NCI-H1092 (cell line): ENCODE measurements at places on chromosomes 5 and 9.

GRCh38 chr9:134364391-134365114, 38.3 kb downstream of the RXRA start:
- no peak for DNase-seq

DNA sequence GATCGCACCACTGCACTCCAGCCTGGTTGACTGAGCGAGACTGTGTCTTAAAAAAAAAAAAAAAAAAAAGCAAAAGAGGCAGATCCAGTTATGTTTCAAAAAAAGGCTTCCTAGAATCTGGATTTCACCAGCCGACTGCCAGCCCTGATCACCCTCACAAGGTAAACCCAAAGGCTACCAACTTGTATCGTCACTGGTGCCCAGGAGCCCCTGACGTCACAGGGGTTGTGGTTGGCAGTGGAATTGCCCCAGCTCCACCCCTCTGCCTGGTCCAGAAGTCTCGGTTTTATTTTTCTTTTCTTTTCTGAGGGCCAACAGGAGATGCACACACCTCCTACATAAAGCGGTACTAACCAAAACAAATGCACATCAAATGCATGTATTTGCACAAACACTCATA, 6.0 kb upstream of the LMX1B start:
- DNase-seq = no peak

GRCh38 chr5:172683645-172684471, 42.8 kb downstream of the NEURL1B start:
- DNase-seq = no peak

DNA sequence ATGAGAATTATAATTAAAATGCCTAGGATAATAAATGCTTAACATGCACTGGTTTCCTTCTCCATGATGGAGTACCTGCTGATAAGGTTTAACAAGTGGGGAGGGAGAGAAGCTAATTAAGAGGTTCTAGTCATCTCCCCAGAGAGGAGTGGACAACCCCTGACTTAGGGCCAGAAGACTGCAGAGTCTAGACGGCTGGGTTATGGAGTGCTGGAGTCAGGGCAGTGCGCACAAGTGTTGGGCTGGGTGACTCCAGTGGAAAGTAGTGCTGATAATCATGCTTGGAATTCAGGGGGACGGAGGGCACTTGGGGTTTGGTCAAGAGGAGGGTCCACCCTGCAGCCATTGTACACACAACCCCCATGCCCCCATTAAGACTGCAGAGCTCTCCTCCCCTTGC, 32.8 kb upstream of the TGFBI start:
- DNase-seq = no peak

GRCh38 chr9:133169102-133169501, 5.4 kb upstream of the GBGT1 start:
- no peak for DNase-seq

DNA sequence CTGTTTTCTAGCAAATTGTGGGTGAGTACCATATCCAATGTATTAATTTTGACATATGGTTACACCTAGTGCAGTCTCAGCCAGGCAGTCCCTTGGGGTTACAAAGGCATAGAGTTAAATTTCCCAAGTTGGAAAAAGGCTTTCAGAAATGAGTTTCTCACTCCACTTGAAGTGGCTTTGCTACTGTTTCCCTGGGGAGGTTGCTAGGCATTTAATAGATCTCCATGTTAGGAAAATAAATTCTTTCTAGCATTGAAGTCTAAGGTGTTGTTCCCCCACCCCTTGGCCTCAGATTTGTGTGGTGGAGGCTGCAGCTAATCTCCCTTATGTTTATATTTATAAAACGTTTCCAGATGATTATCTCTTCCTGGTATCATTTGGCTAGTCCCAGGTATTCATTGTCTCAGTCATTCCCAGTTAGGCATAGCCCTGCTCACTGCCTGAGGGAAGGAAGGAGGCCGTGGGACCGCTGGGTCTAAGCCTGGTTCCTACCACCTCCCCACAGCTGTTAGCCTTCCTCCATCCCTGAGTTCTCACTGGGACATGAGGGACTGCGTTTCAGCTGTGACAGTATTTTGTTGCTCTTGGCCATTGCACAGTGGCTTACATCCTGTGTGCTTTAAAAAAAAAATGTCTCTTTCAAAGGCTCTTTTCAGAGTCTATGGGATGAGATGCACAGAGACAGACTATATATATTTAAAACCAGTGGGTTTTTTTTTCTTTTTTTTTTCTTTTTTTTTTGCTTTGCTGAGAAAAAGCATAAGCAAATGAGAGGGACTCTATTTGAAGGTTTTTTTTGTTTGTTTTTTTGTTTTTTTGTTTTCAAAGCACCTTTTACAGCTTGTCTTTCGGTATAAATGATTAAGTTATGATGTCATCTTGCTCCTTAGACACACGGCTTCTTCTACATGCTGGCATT, 121.5 kb downstream of the MAST4 start:
- no peak for DNase-seq

DNA sequence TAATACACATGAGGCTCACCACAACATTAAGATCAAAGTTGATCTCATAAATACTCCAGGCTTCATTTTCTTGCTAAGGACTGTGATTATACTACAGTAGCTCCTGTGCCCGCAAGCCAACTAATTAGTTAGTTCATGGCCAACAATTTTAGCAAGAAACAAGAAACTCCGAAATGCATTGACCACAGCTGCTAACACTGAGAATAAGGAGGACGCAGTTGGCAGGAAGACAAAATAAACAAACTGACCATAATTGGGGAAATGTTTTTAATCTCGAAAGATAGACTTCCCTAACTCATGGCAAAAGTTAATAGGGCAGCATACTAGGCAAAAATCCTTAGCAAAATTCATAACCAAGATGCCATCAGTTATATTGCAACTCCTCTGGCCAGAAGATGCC, 115.5 kb upstream of the SPEF2 start:
- no peak for DNase-seq

DNA sequence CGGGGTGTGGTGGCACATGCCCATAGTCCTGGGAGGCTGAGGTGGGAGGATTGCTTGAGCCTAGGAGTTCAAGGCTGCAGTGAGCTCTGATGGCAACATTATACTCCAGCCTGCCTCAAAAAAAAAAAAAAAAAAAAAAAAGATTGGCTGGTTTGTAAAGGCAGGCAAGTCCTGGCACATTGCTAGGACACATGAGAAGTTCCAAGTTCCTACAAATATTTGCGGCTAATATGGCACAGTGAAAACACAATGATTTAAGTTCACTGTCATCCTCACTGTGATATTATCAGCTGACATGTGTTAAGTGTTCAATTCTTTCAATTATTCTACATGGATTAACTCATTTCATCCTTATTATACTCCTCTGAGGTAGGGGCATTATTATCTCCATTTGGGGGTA, 20.1 kb downstream of the TMEM268 start:
- no peak for DNase-seq

DNA sequence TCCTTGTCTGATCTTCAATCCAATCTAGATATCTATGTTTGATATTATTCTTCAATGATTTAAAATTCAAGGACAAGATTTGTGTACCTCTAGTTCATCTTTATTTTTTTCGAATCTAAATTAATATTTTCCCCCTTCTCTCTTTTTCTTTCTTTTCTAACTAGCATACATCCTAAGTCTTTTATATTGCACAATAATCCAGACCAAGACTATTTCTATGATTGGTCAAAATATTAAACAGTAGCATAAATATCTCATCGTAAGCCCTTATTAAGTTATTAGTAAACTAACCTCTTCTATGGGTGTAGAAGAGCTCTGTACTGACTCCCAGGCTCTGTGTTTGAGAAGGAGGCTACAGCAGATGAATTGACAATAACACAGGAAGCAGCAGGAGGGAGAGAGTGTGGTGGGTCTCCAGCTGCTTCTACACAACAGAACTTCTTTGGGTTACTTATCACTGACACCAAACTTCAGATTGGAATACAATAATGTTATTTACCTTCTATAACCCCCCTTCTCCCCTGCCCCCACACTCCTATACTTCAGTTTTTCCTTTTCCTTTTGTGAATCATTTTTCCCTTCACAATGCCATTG, 11.9 kb upstream of the PLCXD3 start:
- no peak for DNase-seq

DNA sequence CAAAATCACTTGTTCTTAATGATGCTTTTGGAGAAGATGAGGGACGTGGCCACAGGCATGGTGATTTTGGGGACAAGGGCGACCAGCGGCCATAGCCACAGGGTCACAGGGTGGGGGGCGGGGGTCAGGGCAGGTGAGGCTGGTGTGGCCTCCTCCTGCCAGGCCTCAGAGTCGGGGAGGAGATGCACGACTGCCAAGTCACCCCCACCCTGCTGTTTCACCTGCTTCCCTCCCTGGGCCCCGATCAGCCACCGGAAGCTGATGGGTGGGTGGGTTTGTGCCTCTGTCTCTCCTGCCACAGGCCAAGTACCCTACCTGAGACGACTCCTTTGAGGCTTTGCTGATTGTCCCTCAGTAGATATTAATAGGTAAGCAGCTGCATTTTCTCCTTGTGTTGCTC, 199.3 kb downstream of the PAX5 start:
- no peak for DNase-seq
